ENCODE measurements at places on chromosomes 16 and 17.

DNA sequence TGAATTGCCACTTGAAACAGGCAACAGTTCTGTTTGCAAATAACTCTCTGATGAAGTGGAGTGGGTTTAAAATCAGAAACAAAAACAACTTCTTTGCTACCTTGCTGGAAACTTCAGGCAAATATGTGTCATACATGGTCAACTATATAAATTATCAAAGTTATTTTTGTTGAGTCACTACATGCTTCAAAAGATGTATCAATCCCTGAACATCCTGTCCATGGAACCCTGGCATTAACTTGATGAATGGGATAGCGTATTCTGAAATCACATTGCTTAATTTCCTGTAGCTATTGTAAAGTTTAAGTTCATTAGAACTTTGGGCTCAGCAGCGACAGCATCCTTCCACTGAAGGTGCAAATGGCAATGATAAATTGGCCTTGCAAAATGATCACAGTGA lies 213.6 kb upstream of the MAF start:
- no peak for DNase-seq

GRCh38 chr17:9702482-9702881 lies 57.2 kb downstream of the USP43 start:
- no peak for DNase-seq

DNA sequence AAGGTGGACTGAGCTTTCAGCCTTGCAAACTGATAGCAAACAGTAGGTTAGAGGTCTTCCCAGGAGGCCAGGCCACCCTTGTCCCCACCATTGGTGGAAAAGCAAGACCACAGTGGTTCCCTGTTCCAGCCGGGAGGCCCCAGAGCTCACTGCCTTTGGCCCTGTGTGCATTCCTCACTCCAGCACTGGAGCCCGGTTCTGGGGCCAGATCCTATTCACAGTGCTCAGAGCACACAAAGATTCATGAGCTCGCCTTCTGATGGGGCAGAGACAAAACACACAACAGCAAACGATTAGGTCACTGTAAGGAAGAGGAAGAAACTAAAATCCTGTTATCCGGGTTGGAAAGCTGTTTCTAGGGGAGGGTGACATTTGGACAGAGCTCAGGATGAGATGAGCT lies 5.6 kb upstream of the PGS1 start:
- no peak for DNase-seq

GRCh38 chr17:55144518-55144917 lies 120.2 kb upstream of the HLF start:
- DNase-seq, result no peak

- DNase-seq, result no peak
Measured at GRCh38 chr16:67345401-67345800, 18.8 kb downstream of the LRRC36 start.

- DNase-seq, result peak; percentile 58
Measured at GRCh38 chr16:11560701-11561453, 25.8 kb downstream of the LITAF start.
